Stomach (tissue), 19 donors: ENCODE measurements at places on chromosomes 4 and X. TPM values are rescaled to one million over a fixed set of nuclear protein-coding genes. Genes with fewer than 3 reads are reported as not detected.

GRCh38 chr4:78121338-78121904 lies 64.3 kb downstream of the FRAS1 start:
- H3K27ac ChIP-seq: no peak overlapping the region
- no peaks in the 10 kb centered on the region for H3K36me3 ChIP-seq
- H3K4me1 ChIP-seq: no peaks in the 10 kb centered on the region
- DNase-seq: peak; percentile 57
- no peak overlapping the region for H3K4me3 ChIP-seq
- no peaks in the 10 kb centered on the region for H3K27me3 ChIP-seq

DNA sequence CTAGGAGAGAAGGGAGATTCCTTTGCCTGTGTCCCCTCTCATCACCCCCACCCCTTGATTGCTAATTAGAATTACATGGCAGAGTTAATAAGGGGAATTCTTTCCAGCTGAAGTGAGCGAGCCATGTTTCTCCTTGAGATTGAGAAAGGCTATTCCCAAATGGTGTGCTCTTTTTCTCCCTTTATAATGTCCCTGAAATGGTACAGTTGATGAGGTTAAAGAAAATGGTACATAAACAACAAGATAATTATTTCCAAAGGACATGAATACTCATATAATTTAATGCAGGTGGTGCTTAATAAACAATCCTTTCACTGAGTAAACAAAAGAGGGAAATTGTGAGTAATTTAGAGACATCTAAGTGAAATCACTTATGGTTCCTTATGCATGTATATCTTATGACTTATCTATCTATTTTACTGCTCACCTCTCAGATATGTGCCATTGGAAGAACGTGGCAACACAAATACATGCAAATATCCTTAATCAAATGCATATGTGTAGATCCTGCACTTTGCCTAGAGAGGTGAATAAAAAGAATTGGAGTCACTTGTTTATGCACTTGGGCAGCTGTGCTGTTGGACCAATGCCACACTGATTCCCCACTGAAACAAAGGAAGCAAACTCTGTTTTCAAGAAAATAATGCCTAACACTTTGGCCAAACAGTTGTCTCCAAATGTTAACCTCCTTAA lies 106.6 kb upstream of the WDR44 start:
- no peaks in the 10 kb centered on the region for H3K36me3 ChIP-seq
- peak; percentile 36 for DNase-seq
- no peaks in the 10 kb centered on the region for H3K4me1 ChIP-seq
- H3K27ac ChIP-seq: no peak overlapping the region
- no peaks in the 10 kb centered on the region for H3K27me3 ChIP-seq
- H3K4me3 ChIP-seq: no peak overlapping the region

DNA sequence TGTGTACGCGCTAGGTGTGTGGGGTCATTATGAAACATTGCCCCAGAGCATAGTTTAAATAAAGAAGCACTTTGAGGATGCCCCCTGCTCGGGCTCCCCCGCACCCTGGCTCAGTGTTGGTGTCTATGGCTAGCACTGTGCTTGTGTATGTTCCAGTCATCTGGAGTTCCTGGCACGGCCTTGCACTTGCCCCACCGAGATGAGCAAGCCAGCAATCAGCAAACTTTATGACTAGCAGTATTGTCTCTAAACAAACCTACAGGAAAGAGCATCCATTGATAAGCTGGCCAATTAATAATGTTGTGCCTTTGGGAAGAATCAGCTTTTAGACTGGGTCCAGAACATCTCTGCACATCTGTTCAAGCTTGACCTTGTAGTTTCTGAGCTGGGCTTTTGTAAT lies 707 bp upstream of the SHROOM4 start:
- DNase-seq: peak; percentile 19
- H3K4me1 ChIP-seq: peaks cover 6% of the 10 kb centered on the region
- peak overlapping the region; percentile 45 for H3K4me3 ChIP-seq
- peak overlapping the region; percentile 73 for H3K27ac ChIP-seq
- no peaks in the 10 kb centered on the region for H3K27me3 ChIP-seq

MAPK10 gene
- total RNA-seq: 51.8 TPM
